ENCODE measurements at places on chromosomes 11 and 22. TPM values are rescaled to one million over a fixed set of nuclear protein-coding genes. Genes with fewer than 3 reads are reported as not detected.

DNA sequence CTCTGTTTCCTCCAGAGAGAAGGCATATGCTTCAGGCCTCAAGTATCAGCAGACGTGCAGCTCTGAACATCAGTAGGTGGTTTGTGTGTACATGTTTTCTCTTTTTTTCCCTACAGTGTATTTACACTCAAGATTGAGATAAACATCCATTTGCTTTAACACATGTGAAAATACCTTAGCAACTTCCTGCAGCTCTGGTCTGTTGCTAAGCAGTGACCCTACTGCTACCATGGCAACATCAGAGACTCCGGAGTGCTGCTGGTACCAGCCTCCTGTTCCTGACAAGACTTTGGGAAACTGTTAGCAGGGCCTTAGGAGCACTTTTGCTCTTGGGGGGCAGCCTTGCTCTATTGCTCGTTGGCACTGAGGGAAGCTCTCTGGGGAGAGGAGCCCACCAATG is 221.2 kb upstream of the PLET1 start:
- H3K4me1 ChIP-seq = no peaks in the 10 kb centered on the region
- no peaks in the 10 kb centered on the region for H3K27me3 ChIP-seq
- H3K36me3 ChIP-seq = no peaks in the 10 kb centered on the region
- H3K4me3 ChIP-seq = no peak overlapping the region
- no peak for DNase-seq
- no peak overlapping the region for H3K27ac ChIP-seq

DNA sequence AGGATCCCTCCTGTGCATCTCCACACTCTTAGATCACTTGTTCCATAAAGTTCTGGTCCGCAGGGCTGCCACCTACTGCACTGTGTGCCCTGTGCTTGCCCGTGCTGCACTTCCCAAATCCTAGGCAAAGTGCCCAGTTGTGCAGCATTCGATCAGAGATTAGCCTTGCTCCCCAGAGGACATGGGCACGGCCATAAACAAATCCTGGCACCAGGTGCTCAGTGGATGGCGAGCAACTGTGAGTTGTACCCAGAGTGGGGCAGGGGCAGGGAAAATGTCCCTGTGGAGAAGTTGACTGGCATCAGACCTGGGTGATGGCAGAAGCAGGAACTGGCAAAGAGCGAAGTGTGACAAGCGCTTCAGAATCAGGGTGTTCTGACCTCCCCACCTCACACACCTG is 4.7 kb downstream of the FADS2 start:
- H3K36me3 ChIP-seq = no peaks in the 10 kb centered on the region
- peak; percentile 41 for DNase-seq
- H3K4me3 ChIP-seq = no peak overlapping the region
- no peaks in the 10 kb centered on the region for H3K27me3 ChIP-seq
- H3K4me1 ChIP-seq = peaks cover 79% of the 10 kb centered on the region

Gene SIPA1
- 32.6 TPM for polyA plus RNA-seq

Gene TLCD5
- 4.1 TPM for polyA plus RNA-seq

- no peak for DNase-seq
- peaks cover 6% of the 10 kb centered on the region for H3K4me1 ChIP-seq
- H3K4me3 ChIP-seq = no peak overlapping the region
- no peak overlapping the region for H3K27ac ChIP-seq
- H3K36me3 ChIP-seq = no peaks in the 10 kb centered on the region
These were observed 10.3 kb downstream of the OR10D3 start for GRCh38 chr11:124193221-124194010.

DNA sequence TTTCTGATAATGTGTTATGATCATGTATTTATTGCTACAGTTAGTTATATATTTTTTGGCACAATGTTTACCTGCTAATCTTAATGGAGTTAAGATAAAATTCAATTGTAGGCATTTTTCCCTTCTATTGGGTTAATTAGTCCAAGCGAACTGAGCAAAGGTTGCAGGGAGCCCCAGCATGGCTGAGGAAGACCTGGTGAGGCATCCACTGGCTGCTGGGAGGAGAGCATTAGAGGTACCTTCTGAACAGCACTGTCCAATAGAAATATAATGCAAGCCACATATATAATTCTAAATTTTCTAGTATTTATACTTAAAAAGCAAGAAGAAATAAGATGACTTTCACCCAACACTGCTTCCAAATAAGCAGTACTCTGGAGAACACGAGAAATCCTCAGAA is 689 bp upstream of the TMEM126A start:
- H3K4me1 ChIP-seq = peaks cover 13% of the 10 kb centered on the region
- H3K27me3 ChIP-seq = no peaks in the 10 kb centered on the region
- peaks cover 19% of the 10 kb centered on the region for H3K36me3 ChIP-seq

Gene MAPK8IP1
- 2.6 TPM for polyA plus RNA-seq

Gene MMP12
- not detected for polyA plus RNA-seq

GRCh38 chr22:25742918-25743708 is 1.1 kb downstream of the MYO18B start:
- H3K4me1 ChIP-seq = peaks cover 38% of the 10 kb centered on the region
- peak overlapping the region; percentile 60 for H3K4me3 ChIP-seq
- no peaks in the 10 kb centered on the region for H3K36me3 ChIP-seq
- peaks cover 3% of the 10 kb centered on the region for H3K27me3 ChIP-seq
- peak overlapping the region; percentile 77 for H3K27ac ChIP-seq
- no peak for DNase-seq

Gene GRM5
- polyA plus RNA-seq = 0.01 TPM

GRCh38 chr11:118058311-118059245 is 18.3 kb upstream of the TMPRSS4 start:
- no peaks in the 10 kb centered on the region for H3K36me3 ChIP-seq
- peaks cover 4% of the 10 kb centered on the region for H3K4me1 ChIP-seq
- no peaks in the 10 kb centered on the region for H3K27me3 ChIP-seq
- no peak overlapping the region for H3K27ac ChIP-seq
- H3K4me3 ChIP-seq = no peak overlapping the region

Gene KCNJ11
- 11.1 TPM for polyA plus RNA-seq

Data from heart right ventricle (tissue), 16 donors.